ENCODE measurements at places on chromosomes 12 and 14. TPM values are rescaled to one million over a fixed set of nuclear protein-coding genes. Genes with fewer than 3 reads are reported as not detected.
A peak's percentile ranks its signal among the peaks of the same experiment; 100 is the strongest.

- DNase-seq = no peak
These were observed 281.7 kb downstream of the DUSP6 start for GRCh38 chr12:89070603-89071002.

The INHBE gene
- total RNA-seq = not detected

The HOTAIR gene
- total RNA-seq = not detected

The BIN2 gene
- total RNA-seq = not detected

The JDP2 gene
- total RNA-seq = 8.5 TPM

The LTBP2 gene
- total RNA-seq = 15.7 TPM

- no peak for DNase-seq
These were observed 1.4 kb upstream of the FOS start for GRCh38 chr14:75277008-75277814.

- DNase-seq = no peak
These were observed 785 bp upstream of the ACTN1 start for GRCh38 chr14:68979722-68980451.

The GPR84 gene
- not detected for total RNA-seq

DNA sequence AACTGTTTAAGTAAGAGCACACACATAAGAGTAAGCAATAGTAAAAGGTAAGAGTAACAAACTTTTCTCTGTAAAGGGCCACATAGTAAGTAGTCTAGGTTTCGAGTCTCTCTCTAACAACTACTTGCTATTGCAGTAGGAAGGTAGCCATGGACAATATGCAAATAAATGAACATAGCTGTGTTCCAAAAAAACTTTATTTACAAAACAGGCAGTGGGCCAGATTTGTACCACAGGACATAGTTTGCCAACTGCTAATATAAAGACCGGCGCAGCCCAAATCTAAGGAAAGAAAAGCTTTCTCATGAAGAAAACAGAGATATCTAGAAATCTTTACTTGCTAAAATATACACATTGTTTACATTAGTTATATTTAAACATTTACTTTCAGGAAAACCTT lies 239.0 kb upstream of the EGLN3 start:
- no peak for DNase-seq

- DNase-seq = peak; percentile 73
These were observed 63.3 kb downstream of the ZFP36L1 start for GRCh38 chr14:68729556-68729955.

DNA sequence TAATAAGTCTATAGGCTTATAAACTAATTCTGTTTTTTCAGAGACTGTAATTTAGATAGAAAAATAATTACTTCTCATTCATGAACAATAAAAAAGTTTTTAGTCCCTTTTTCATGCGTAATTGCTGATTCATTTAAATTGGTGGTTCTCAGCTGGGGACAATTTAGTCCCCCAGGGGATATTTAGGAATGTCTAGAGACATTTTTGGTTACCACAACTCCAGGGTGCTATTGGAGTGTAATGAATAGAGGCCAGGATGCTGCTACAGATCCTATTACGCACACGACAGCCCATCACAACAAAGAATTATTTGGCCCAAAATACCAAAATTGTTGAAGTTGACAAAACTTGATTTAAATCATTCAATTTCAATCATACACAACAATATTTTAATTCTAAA lies 22.8 kb upstream of the VCPKMT start:
- DNase-seq = no peak

GRCh38 chr14:74911221-74911620 lies 11.8 kb downstream of the RPS6KL1 start:
- DNase-seq = no peak

DNA sequence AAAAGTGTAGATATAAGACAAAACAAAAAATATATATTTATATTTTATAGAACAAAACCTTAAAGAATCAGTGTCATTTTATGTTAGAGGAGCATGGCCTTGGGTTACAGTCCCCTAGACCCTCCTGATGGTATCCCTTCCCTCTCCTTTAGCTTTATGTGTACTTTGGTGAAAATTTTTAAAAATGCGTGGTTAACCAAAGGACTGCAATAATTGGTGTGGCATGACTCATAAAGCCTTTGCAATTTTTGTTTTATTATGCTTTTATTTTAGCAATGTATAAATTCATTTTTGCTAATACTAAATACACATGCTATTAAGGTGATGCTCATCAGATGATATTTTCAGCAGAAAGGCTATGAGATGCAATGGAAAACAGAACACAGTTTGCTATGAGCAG lies 264.4 kb downstream of the SYT1 start:
- DNase-seq = no peak

Measured in dermis microvascular lymphatic vessel endothelial cell (primary cell).